Ureter (tissue), 1 donor: ENCODE measurements at places on chromosomes 4 and X. TPM values are rescaled to one million over a fixed set of nuclear protein-coding genes. Genes with fewer than 3 reads are reported as not detected.

DNA sequence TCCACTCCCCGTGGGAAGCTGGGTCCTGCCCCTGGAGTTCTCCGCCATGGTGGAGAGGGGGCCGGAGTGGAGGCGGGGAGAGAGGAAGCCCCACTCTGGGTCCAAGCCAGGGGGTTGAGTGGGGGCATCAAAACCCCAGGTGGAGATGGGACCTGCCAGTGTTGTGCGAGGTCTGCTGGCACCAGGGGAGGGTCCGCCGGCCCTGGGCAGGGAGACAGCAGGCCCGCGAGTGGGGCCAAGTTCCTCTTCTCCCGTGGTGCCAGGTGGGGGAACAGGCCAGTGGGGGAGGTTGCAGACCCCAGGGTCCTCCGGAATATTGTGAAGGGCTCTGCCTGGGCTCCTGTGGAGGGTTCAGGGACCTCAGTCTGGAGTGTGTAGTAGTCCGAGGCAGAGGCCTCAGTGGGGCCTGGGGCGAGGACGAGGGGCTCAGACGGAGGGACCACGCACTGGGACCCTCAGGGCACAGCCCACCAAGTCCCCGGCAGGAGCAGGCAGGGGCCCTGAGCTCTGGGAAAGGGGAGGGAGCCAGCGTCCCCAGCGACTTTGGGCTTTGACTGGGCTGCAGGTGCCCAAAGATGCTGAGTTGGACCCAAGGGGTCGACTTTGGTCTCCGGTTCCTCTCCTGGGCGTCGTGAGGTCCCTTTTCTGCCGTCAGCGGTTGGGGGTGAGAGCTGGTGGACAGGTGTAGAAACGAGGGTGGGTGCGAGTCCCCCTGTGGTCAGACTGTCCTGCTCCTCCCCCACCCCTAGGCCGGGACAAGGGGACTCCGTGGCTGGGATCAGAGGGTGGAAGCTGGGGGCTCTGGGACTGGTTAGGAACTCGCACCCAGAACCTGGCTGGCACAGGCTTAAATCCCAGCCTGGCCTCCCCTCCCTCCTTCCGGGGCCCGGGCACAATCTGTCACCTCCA lies 43.8 kb upstream of the NKX1-1 start:
- DNase-seq = no peak

DNA sequence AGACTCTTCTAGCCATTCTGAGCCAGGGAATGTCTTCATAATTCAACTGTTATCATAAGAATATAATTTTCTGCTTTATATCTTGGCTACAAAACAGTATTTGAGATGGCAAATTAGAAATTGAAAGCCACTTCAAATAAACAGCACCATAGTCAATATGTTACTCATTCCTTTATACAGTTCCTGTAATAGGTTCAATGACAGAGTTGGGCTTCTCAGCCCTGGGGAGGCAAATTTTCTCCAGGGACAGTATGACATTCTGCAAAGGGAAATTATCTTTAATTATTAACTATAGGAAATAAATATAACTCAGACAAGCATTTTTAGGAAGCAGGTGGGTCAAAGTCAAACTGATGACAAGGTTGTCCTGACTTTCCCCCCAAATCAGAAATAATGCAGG lies 71.9 kb upstream of the RPS6KA6 start:
- no peak for DNase-seq

DNA sequence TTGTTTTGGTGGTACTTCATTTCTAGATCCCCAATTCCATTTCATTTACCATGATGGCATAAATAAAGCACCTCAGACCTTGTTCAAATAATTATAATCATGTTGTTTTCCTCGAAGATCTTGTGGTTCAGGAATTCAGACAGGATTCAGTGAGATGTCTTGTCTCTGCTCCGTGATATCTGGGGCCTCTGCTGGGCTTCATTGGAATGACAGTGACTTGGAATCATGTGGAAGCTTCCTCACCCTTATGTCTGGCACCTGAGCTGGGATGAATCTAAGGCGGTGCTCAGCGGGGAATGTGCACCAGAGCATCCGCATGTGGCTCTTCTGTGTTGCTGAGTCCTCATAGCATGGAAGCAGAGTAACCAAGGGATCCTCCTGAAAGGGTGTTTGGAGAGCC lies 132.2 kb downstream of the VEGFC start:
- DNase-seq = no peak

Gene VEGFC
- total RNA-seq = 13.7 TPM

Gene MAGEA9B
- not detected for total RNA-seq

- DNase-seq = no peak
Observed at GRCh38 chr4:152807294-152807829, 27.6 kb downstream of the ARFIP1 start.

Gene GUCY1B1
- total RNA-seq = 10.1 TPM

Gene DCAF4L1
- 0.36 TPM for total RNA-seq

Gene ADH1B
- 142 TPM for total RNA-seq
